Fibroblast of skin of left biceps (primary cell): ENCODE measurements at places on chromosomes 13 and 19.

- DNase-seq = no peak
Measured at GRCh38 chr13:75763512-75763911, 127.4 kb downstream of the LMO7 start.

GRCh38 chr13:74450964-74451363, 316.8 kb upstream of the KLF12 start:
- DNase-seq = peak; percentile 29

- DNase-seq = no peak
Measured at GRCh38 chr13:34637636-34638035, 304.4 kb upstream of the NBEA start.

GRCh38 chr13:109088624-109088917, 459.2 kb downstream of the MYO16 start:
- no peak for DNase-seq

DNA sequence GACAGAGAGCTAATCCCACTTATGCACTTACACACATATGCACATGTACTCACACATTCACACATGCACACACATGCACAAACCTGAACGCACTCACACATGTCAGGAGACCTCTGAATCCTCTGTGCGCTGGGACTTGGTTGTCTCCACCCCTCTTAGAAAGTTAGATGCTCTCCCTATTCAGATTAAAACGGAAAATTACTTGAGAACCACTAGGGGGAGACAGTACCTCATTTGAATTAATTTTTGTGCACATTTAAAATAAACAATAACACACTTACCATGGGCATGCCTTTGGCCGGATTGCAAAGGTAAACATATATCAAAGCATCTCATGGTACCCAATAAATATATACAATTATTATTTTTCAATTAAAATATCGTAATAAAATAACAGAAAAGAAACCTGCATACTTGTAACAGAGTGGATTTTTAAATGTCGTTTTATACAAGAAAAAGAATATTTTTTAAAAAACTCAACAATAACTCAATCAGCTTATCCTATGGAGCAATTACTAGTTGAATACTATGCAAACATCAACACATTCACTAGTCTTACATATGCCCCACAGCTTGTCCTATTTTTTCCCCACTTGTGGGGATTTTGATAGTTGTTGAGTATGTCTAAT, 9.5 kb upstream of the LILRB4 start:
- no peak for DNase-seq

DNA sequence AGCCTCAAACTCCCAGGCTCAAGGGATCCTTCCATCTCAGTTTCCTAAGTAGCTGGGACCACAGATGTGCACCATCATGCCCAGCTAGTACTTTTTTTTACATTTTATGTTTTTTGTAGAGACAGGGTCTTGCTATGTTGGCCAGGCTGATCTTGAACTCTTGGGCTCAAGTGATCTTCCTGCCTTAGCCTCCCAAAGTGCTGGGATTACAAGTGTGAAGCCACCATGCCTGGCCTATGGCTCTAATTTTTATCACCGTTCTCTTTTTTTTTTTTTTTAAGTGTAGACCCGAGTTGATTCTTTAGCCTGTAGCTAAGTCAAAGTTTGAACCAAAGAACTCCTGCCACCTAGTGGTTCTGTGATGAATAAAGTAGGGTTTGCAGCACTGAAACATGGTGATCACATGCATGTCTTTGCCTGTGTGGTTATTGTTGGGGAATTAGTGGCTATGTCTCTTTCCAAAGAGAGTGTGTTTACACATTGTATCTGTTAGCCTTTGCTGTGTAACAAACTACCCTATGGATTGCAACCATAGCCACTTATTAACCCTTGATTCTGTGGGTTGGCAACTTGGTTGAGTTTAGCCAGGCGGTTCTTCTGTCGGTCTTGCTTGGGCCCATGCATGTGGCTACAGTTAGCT, 11.6 kb downstream of the NFILZ start:
- DNase-seq = peak; percentile 15

DNA sequence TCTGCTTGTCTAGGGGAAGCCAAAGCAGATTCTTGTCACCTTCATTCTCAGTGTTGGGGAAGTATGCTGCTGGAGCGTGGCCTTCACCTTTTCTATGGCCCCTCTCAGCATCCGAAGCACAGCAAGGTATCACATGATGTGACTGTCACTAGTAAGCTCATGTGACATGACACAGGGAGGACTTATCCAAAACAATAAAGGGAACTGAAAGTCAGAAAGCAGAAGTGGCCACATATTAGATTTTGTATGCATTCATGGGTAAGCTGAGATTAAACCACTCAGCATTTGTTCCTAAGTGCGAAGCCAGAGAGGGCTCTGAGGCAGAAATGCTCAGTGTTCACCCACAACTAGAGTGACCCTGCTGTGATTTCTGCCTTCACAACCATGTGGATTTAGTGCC, 72.8 kb upstream of the PCDH8 start:
- no peak for DNase-seq

- no peak for DNase-seq
Measured at GRCh38 chr13:78598966-78599644, 4.2 kb downstream of the POU4F1 start.

DNA sequence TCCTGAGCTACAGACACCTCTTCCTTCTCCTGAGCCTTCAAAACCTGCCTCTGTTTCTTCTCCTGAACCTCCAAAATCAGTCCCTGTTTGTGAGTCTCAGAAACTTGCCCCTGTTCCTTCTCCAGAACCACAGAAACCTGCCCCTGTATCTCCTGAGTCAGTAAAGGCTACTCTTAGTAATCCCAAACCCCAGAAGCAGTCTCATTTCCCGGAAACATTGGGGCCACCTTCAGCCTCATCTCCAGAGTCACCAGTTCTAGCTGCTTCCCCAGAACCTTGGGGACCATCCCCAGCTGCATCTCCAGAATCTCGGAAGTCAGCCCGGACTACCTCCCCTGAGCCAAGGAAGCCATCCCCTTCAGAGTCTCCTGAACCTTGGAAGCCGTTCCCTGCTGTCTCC, 10.0 kb downstream of the CHAMP1 start:
- DNase-seq = no peak

GRCh38 chr13:41649659-41650058, 192.3 kb downstream of the RGCC start:
- DNase-seq = no peak

DNA sequence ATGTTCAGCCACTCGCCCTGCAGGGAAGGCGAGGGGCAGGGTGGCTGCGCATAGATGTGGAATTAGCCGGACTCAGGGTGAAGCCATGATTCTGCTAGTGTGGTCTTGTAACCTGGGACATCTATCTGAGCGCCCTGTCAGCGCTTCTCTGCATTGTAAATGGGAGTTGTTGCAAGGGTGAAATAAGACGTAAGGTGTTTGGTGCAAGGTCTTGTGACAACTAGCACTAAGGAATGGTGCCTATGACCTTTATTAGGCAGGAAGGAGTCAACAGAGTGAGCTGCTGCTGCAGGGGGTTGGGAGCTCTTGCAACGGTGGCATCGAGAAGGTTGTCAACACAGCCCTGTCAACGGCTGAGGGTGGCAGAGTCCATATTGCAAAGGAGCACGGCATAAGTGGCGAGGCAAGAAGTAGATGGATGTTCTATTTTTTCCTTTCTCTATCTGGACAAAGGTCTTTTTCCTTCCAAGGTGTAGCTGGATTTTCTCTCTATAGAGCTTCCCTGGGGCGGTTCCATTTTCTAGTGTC, 49.3 kb downstream of the IRS2 start:
- no peak for DNase-seq

GRCh38 chr13:39494006-39494405, 109.0 kb downstream of the LHFPL6 start:
- DNase-seq = no peak

DNA sequence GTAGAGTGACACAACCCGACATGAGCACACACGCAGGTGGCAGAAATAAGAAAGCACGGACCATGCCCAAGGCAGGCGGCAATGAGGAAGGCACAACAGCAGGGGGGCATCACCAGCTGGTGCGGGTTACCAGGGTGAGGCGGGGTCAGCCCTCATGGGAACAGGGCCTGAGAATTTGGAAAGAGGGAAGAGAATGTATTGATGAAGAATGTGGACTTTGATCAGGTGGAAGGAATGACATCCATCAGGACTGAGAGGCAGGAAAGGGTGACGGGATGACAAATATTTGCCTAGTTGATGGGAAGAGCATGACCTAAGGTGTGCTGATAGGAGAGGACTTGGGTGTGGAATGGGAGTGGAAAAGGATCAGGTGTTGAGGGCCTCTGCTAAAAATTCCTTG, 177.5 kb downstream of the ABCC4 start:
- no peak for DNase-seq

DNA sequence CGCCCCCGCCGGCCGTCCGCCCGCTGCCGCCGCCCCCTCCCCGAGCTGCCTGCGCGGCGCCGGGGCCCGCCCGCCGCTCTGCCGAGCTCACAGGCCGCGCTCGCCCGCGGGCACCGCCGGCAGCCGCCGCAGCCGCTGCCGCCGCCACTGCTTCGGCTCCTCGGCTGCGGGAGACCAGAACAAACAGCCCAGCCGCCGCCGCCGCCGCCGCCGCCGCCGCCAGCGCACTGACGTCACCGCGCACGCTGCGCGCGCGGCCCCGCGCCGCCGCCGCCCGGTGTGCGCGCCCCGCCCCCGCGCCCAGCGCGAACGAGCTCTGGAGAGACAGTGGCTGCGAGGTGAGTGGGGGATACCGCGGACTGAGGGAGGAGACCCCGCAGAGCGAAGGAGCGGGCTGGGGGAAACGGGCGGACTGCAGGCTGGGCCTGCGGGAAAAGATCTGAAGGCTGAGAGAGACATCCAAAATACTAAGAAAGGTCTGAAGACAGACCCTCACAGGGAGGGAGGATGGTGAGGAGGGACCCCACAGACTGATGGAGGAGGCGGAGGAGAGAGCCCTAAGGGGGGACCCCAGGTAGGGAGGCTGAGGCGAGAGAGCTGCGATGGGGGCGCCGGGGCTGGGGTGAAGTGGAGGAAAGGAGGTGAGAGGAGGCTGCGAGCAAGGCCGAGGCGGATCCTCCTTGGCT, at the start of gene BRD4:
Gene BRD4 (minus strand): TSS at position 229 of the 686 bp plus-strand sequence. CDS start 59,440 bp downstream, outside the sequence.
- DNase-seq = no peak

GRCh38 chr19:2678044-2678671, 24.3 kb downstream of the GNG7 start:
- DNase-seq = no peak

DNA sequence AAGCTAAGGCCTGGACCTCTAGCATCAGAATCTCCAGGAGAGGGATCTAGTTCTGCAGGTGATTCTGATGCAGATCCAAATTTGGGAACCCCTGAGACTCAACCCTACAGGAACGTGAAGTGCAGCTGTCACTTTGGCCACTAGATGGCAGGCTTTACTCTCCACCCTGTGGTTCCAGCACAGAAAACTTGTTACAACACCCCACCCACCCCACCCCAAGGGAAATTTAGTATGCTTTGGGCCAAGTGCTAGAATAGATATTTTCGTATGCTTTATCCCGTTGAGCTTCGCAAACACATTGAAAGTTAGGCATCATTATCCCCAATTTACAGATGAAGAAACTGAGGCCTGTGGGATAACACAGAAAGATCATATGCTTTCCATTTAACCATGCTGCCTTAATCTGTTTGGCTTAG, 232.0 kb downstream of the B3GLCT start:
- DNase-seq = no peak

GRCh38 chr13:99228737-99229691, 28.4 kb downstream of the UBAC2 start:
- peak; percentile 70 for DNase-seq

GRCh38 chr19:17873786-17874757, 2.3 kb downstream of the SLC5A5 start:
- DNase-seq = no peak

DNA sequence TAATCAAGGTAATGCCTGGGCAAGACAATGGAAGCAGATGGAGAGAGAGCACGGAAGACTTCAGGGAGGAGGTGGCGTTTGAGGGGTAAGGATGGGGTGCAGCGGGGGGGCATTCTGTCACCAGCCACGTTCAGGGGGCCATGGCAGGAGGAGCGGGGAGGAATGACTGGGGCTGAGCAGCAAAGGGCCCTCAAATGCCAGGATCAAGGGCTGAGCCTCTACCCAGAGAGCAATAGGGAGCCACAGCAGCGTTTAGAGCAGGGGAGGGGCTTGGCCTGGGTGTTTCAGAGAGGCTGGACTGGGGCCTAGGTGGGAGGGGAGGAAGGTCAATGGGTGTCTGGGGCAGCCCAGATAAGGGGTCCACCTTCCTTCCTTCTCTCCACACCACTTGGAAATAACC, 44.3 kb downstream of the CELF5 start:
- DNase-seq = no peak

DNA sequence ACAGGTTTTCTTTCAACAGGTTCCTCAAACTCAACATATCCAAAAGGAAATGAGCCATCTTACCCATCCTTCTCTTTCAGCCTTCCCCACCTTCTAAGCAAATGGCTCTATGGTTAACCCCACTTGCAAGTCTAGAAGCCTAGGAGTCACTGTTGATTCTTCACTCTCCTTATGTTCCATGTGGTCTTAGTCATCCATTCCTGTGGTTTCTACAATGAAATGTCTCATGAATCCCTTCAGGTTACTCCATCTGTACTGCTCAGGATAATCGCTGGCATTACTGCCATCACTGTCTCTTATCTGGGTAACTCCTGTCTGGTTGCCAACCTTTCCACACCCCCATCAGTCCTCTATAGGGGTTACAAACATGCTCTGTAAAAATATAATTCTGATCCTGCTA, 381.3 kb downstream of the ENOX1 start:
- DNase-seq = no peak

GRCh38 chr19:4557144-4557970, 2.1 kb downstream of the SEMA6B start:
- no peak for DNase-seq

- DNase-seq = no peak
Measured at GRCh38 chr13:68214691-68215415, 984.7 kb upstream of the PCDH9 start.

DNA sequence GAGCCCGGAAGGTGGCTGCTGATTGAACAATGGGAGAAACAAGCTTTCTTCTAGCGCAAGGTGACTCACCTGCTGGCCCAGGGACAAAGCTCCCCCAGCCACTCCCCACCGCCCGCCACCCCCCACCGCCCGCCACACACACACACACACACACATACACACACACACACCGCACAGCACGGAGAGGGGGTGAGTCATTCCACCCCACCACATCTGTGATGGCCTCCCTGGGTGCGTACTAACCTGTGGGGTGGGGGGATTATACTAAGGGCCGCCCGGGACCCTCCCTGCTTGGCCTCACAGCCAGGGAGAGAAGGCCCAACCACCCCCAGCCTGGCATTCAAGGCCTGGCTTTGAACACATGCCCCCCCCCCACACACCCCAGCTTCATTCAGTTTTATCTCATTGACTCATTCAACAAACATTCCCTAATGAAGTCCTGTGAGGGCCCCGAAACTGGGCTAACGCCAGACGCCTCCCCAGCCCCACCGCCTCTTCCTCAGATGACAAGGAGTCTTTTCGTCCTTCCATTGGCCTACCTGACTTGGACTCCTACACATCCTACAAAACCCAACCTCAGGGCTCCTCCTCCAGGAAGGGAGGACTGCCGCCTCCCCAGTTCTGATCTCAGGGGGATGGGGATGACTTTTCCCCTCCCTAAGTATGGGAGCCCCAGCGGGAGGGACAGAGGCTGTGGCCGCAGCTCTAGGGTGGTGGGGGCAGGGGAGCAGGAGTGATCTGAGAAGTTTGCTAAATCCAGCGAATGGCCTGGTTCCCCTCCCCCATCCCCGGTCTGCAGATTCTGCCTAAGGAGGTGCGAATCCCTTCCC, 5.8 kb upstream of the ONECUT3 start:
- peak; percentile 60 for DNase-seq
